T-helper 2 cell treated with Interferon-gamma antibody and Interleukin-4, amounts not matched to agents 100 ng/mL and 5 ng/mL, for 36 hours (primary cell): ENCODE measurements at places on chromosomes 1 and 21. TPM values are rescaled to one million over a fixed set of nuclear protein-coding genes. Genes with fewer than 3 reads are reported as not detected.

Gene F3
- 0.23 and 0.30 TPM in 2 replicates for total RNA-seq

Gene PRMT2
- 91.3 and 92.2 TPM in 2 replicates for total RNA-seq

Gene NLRP3
- total RNA-seq: 0.18 and 0.57 TPM in 2 replicates

Gene JAM2
- 0.16 and 0.18 TPM in 2 replicates for total RNA-seq

Gene CFHR1
- not detected in 2 replicates for total RNA-seq

Gene UTS2
- not detected in 2 replicates for total RNA-seq

Gene DNAJC11
- total RNA-seq: 52.9 and 55.0 TPM in 2 replicates

Gene RNF207
- 36.3 and 38.1 TPM in 2 replicates for total RNA-seq

Gene PCAT6
- not detected in 2 replicates for total RNA-seq

Gene WNT3A
- total RNA-seq: not detected in 2 replicates

Gene HSD11B1
- 0.36 and 0.61 TPM in 2 replicates for total RNA-seq

Gene PLA2G2C
- total RNA-seq: 0.57 TPM in 1 of 2 replicates, not detected in the other

Gene UBE2U
- total RNA-seq: not detected in 2 replicates

Gene RXRG
- not detected in 2 replicates for total RNA-seq

Gene CD1B
- not detected in 2 replicates for total RNA-seq

Gene DPT
- total RNA-seq: not detected in 2 replicates
